ENCODE measurements at places on chromosomes 6 and 20. TPM values are rescaled to one million over a fixed set of nuclear protein-coding genes. Genes with fewer than 3 reads are reported as not detected.

GRCh38 chr6:77019081-77019480, 444.2 kb downstream of the HTR1B start:
- no peaks in the 10 kb centered on the region for H3K4me1 ChIP-seq
- H3K36me3 ChIP-seq: no peaks in the 10 kb centered on the region
- H3K4me3 ChIP-seq: no peak overlapping the region
- H3K27me3 ChIP-seq: no peaks in the 10 kb centered on the region

- peaks cover 22% of the 10 kb centered on the region for H3K4me1 ChIP-seq
- H3K27ac ChIP-seq: peak overlapping the region; percentile 42
Measured at GRCh38 chr6:12578751-12579150, 137.8 kb upstream of the PHACTR1 start.

- peak; percentile 41 for DNase-seq
- H3K4me1 ChIP-seq: peaks cover 13% of the 10 kb centered on the region
- H3K4me3 ChIP-seq: peak overlapping the region; percentile 42
- peaks cover 36% of the 10 kb centered on the region for H3K36me3 ChIP-seq
- peak overlapping the region; percentile 72 for H3K27ac ChIP-seq
Measured at GRCh38 chr6:147322299-147323162, 118.3 kb downstream of the STXBP5 start.

- H3K27me3 ChIP-seq: no peaks in the 10 kb centered on the region
- H3K27ac ChIP-seq: no peak overlapping the region
- no peaks in the 10 kb centered on the region for H3K36me3 ChIP-seq
- H3K4me1 ChIP-seq: no peaks in the 10 kb centered on the region
Measured at GRCh38 chr6:20092071-20092566, 120.2 kb downstream of the MBOAT1 start.

The SLC22A3 gene
- total RNA-seq: 18.9 TPM

DNA sequence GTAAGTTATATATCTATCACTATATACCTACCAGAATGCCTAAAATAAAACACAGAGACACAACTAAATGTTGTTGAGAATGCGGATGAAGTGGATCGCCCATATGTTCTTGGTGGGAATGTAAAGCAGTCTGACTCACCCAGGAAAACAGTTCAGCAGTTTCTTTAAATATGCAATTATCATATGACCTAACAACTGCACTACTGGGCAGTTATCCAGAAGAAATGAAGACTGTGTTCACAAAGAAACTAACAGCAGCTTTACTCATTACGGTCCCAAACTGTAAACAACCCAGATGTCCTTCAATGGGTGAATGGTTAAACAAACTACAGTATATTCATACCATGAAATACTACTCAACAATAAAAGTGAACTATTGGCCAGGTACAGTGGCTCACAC, 14.3 kb upstream of the ZC3H12D start:
- no peaks in the 10 kb centered on the region for H3K27me3 ChIP-seq
- no peak overlapping the region for H3K27ac ChIP-seq
- H3K36me3 ChIP-seq: peaks cover 9% of the 10 kb centered on the region
- peak; percentile 84 for DNase-seq
- peaks cover 7% of the 10 kb centered on the region for H3K4me1 ChIP-seq

- DNase-seq: no peak
- no peak overlapping the region for H3K4me3 ChIP-seq
- no peak overlapping the region for H3K27ac ChIP-seq
- H3K36me3 ChIP-seq: no peaks in the 10 kb centered on the region
Measured at GRCh38 chr6:90350689-90351554, 54.3 kb upstream of the BACH2 start.

DNA sequence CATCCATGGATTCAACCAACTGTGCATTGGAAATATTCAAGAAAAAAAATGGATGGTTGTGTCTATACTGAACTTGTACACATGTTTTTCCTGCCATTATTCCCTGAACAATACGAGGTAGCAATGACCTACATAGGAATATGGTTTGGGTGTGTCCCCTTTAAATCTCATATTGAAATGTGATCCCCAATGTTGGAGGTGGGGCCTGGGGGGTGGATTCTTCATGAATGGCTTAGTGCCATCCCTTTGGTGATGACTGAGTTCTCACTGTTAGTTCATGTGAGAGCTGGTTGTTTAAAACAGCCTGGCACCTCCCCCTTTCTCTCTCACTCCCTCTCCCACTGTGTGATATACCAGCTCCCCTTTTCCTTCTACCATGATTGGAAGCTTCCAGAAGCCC, 139.8 kb upstream of the BACH2 start:
- H3K4me1 ChIP-seq: no peaks in the 10 kb centered on the region
- H3K4me3 ChIP-seq: no peak overlapping the region
- H3K36me3 ChIP-seq: no peaks in the 10 kb centered on the region
- DNase-seq: no peak
- H3K27ac ChIP-seq: no peak overlapping the region
- H3K27me3 ChIP-seq: peaks cover 17% of the 10 kb centered on the region

GRCh38 chr6:160766989-160767646, 65.1 kb downstream of the PLG start:
- peak overlapping the region; percentile 42 for H3K4me3 ChIP-seq
- no peak overlapping the region for H3K27ac ChIP-seq
- H3K36me3 ChIP-seq: no peaks in the 10 kb centered on the region
- H3K27me3 ChIP-seq: no peaks in the 10 kb centered on the region
- no peaks in the 10 kb centered on the region for H3K4me1 ChIP-seq
- DNase-seq: peak; percentile 64

DNA sequence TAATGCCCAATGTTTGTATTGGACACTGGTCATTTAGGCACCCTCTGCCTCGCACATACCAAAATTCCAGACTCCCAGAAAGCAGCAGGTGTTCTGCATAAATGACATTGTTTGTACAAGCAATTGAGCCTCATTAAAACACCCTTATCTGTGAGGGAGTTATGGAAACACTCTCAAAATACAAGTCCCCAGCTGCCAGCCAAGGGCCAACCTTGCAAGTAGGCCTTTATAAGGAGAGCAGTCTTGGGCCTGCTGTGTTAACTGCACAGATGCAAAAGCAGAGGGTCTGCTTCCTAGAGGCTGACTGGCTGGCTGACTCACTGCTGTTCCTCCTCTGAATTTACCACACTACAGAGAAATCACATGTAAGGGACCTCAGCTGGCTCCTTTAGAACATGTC, 150.4 kb upstream of the HMGN3 start:
- H3K4me3 ChIP-seq: no peak overlapping the region
- H3K27ac ChIP-seq: no peak overlapping the region
- H3K4me1 ChIP-seq: peaks cover 2% of the 10 kb centered on the region
- H3K36me3 ChIP-seq: no peaks in the 10 kb centered on the region

The HLA-DRB5 gene
- not detected for total RNA-seq

DNA sequence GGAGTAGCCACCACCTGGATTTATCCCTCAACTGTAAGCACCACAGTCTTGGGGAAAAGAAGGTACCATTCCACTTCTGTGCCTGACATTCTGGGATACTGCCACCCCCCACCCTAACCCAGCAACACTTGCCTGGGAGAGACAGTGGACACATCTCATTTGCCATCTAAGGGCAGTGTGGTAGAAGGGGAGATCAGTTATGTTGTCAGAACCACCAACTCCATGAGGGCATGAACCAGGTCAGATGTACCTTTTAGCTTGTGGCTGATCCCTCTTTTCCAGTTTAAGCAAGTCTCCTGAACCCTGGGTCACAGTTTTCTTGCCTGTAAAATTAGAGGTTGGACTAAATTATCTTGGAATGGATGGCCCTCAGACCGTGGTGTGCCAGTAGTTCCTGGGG, 165.5 kb downstream of the SCP2D1 start:
- H3K27ac ChIP-seq: no peak overlapping the region
- H3K27me3 ChIP-seq: no peaks in the 10 kb centered on the region
- no peak for DNase-seq
- no peaks in the 10 kb centered on the region for H3K36me3 ChIP-seq
- H3K4me1 ChIP-seq: no peaks in the 10 kb centered on the region

GRCh38 chr6:12395898-12396297, 105.7 kb downstream of the EDN1 start:
- H3K36me3 ChIP-seq: no peaks in the 10 kb centered on the region
- H3K4me1 ChIP-seq: no peaks in the 10 kb centered on the region
- H3K4me3 ChIP-seq: no peak overlapping the region
- no peak for DNase-seq

DNA sequence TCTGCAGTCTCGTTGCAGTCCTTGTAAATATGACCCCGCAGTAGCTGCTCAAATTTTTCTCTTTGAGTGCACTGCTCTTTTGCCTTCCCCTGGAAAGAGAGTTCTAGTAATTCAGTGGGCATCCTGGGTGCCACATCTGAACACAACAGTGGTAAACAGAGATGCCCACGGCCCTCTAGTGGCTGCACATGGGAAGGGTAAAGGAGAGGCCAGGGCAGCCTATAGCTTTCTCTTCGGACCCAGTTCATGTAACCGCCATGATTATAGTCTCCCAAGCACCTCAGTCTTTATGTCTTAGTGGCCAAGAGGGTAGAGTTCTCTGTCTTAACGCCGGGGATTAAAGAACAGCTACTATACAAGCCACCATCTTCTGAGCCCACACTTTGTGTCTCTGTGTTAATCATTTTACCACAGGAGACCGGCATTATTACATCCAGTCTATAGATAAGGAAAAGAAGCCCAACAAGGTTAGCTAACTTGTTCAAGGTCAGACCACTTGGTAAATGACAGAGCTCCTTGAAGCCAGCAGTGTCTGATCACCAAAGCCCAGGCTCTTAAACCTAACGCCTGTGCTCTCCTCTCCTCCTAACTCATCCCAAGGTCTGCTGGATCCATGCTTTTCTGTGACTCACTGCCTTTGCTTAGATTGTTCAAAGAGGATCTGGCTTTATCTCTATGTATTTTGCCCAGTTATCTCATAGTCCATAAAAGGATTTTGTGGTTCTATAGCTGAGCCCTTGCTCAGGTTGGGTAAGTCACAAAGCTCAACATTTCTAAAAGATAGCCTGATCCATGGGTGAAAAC, 81.8 kb downstream of the ISM1 start:
- DNase-seq: peak; percentile 79
- H3K27ac ChIP-seq: no peak overlapping the region
- H3K4me1 ChIP-seq: no peaks in the 10 kb centered on the region
- H3K4me3 ChIP-seq: no peak overlapping the region
- H3K27me3 ChIP-seq: peaks cover 3% of the 10 kb centered on the region

DNA sequence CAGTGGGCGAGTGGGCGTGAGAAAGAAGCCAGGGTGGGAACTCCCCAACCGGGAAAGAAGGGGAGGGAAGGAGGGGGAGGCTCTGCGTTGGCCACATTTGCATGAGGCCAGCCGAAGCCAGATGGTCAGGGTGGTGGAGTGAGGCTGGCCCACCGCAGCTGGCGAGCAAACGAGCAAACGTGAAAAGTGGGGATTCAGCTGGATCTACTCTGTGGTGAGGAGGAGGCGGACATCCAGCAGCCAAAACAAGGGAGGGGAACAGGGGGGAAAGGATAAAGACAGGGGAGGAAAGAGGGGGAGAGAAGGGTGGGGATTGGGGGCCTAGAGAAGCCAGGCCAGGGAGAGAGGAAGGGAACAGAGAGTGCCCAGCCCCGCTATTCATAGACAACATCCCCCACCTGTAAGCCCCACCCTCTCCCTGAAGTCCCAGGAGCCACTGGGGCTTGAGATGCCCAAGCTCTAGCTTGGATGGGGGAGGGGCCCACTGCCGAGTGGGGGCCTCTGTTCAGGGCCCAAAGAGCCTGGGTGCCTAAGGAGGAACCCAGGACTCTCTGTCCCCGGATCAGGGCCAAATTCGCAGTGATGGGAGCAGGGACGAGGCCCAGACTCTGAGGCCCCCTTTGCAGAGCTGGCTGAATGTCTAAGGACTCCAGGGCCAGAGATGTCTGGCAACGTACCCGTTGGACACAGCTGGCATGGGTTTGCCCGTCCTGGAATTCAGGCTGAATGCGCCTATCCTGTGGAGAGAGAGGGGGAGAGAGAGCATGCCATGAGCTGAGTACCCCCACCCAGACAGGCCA, 45.1 kb downstream of the CPNE5 start:
- no peaks in the 10 kb centered on the region for H3K4me1 ChIP-seq
- H3K27ac ChIP-seq: no peak overlapping the region
- H3K27me3 ChIP-seq: no peaks in the 10 kb centered on the region
- peak; percentile 1 for DNase-seq

The HIVEP2 gene
- total RNA-seq: 30.4 TPM

DNA sequence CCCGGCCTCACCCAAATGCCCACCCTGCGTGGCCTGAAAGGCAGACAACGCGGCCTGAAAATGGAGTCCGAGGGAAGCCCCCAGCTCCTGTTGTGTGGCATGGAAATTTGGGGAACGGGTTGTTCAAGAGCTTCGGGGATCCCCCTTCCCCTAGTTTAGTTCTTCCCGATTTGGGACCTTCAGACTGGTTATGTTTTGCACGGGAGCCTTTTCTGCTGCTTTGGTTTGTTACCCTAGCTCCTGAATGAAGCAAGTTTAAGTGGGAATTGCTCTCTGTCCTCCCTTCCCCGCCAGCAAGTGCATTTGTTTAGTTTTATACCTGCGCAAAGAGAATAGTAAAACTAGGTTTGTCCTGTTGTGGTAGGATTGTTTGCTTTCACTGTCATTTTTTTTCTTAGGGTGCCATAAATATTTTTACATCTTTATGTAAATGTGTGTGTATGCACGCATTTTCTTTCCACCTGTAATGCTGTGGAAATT, 604 bp downstream of the SH3BGRL2 start:
- H3K27ac ChIP-seq: no peak overlapping the region
- no peaks in the 10 kb centered on the region for H3K36me3 ChIP-seq
- peak overlapping the region; percentile 76 for H3K4me3 ChIP-seq
- peaks cover 2% of the 10 kb centered on the region for H3K4me1 ChIP-seq
- DNase-seq: no peak

DNA sequence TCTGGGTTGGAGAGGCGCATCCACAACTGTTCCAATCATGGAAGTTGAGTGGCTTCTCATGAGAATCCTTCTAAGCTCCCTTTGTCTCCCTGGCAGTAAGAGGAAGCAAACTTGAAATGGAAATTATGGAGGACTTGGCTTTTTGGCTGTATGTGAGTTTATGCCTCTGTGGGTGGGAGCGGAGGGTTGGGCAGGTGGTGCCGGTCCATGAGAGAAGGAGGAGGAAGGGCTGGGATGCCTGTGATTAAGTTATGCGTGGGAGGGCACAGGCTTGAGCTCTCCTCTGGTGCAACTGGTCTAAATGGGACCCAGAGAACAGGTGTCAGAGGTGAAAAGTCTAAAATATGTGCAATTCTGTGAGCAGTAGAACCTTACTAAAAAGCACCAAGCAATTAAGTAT, 2.2 kb downstream of the PHACTR3 start:
- DNase-seq: no peak
- no peaks in the 10 kb centered on the region for H3K36me3 ChIP-seq
- peaks cover 9% of the 10 kb centered on the region for H3K27me3 ChIP-seq
- H3K27ac ChIP-seq: no peak overlapping the region

The BNIP5 gene
- not detected for total RNA-seq

The LPA gene
- total RNA-seq: not detected

DNA sequence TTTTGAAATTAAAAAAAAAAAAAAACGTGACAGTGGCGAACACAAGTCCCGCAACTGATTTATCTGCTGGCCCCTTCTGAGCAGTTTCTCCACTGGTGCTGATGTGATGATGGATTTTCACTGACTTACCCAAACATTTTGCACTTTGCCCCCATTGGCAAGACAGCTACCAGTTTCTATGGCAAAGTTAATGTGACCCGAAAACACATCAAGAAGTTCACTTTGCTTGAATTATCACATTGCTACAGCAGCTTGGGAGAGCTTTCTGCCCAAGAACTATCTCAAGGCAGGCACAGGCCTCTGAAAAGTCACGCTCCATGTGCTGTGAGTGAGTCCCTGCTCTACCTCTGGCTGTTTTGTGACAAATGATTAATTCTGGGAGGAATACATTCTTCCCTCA, 127.9 kb upstream of the EDN1 start:
- H3K27me3 ChIP-seq: no peaks in the 10 kb centered on the region
- no peaks in the 10 kb centered on the region for H3K36me3 ChIP-seq
- no peak for DNase-seq
- peaks cover 13% of the 10 kb centered on the region for H3K4me1 ChIP-seq
